ENCODE measurements at places on chromosomes 1 and 21. TPM values are rescaled to one million over a fixed set of nuclear protein-coding genes. Genes with fewer than 3 reads are reported as not detected.

B3GALT5 gene
- total RNA-seq = not detected

MXRA8 gene
- 2.1 TPM for total RNA-seq

BRINP2 gene
- total RNA-seq = not detected

TSPAN2 gene
- 3.6 TPM for total RNA-seq

ENAH gene
- 25.0 TPM for total RNA-seq

MTR gene
- 29.9 TPM for total RNA-seq

HIVEP3 gene
- 0.61 TPM for total RNA-seq

C1QB gene
- total RNA-seq = not detected

BACE2 gene
- 149 TPM for total RNA-seq

CTSS gene
- 31.9 TPM for total RNA-seq

C1orf146 gene
- total RNA-seq = not detected

UBAP2L gene
- 45.5 TPM for total RNA-seq

TINAGL1 gene
- 581 TPM for total RNA-seq

TMEM52 gene
- total RNA-seq = not detected

CR2 gene
- not detected for total RNA-seq

CNR2 gene
- total RNA-seq = not detected

S100A8 gene
- not detected for total RNA-seq

SLC25A34 gene
- total RNA-seq = 0.61 TPM

DESI2 gene
- total RNA-seq = 54.2 TPM

CD1E gene
- total RNA-seq = not detected

CORT gene
- not detected for total RNA-seq

DYNLT5 gene
- total RNA-seq = 4.2 TPM

PADI2 gene
- total RNA-seq = not detected

All from epithelial cell of umbilical artery (primary cell).